ENCODE measurements at places on chromosomes 1 and 21.

DNA sequence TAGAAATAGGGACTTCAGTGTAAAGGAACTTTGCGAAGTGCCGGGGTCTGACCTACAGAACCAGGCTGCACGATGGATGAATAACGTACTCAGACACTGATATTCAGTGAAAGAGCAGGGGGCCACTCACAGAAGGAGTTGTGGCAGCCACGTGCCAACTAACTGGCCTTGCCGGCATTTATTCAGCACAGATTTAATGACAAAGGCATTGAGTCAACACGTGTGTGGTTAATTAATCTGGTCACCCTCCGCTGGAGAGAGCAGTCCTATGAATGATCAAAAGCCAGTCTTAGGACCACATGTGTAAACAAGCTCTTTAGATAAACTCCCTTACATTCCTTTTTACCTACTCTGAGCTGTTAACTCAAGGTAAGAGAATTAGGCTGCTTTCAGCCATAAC, 6.2 kb upstream of the B3GALT2 start:
- DNase-seq = no peak

DNA sequence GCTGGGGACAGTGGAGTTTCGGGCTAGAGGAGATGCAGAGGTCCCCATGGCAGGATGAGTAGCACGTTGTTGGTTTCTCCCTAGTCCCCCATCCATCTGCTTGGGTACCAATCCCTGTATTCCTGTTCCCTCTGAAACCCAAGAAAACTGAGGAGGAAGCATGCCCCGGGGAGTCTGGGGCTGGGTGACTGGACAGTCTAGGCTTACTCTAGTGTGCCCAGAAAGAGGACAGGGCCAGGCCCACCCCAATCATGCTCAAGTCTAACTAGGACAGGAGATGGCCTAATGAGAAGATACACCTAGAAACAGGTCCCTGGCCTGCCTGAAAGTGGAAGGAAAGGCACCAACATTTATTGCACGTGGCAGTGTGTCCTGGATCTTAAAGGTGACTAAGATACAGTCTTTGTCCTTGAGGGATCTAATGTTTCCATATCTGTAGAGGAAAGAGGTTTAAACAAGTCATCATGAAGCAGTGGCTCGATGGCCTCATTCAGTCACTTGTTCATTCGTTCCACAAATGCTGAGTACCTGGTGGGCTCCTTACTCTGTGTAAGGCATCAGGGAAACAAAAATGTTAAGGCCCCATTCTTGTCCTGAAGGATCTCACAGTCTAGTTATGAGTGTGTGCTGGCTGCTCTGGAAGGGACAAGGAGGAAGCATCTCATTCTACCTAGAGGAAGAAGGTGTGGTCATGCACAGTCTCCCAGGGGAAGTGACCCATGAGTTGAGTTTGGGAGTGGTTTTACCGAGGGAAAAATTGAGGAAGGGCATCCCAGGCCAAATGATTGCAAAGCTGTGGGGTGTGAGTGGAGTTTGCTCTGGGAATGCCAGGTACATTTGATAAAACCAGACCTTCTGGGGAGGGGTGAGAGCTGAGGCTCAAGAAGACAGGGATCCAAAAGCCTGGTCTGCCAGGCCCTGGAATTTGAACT, 10.0 kb downstream of the CDK18 start:
- DNase-seq = no peak

- DNase-seq = no peak
Observed at GRCh38 chr1:48746906-48747305, 29.8 kb downstream of the BEND5 start.

DNA sequence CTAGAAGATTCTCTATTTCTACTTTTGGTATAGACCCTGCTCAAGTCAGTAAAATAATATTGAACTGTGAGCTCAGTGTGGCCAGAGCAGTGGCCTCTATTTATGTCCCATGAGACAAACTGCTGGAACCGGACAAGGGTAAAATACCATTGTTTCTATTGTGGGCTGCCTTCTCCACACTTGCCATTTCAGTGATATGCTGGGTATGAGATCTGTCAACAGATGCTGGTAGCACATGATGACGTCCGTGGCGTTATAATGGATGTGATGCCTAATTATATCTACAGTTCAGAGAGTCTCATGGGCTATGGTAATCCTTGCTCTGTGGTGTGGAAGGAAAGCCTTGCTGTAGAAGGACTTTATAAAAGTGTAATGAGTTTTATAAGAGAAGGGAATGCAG, 2.4 kb downstream of the ACTN2 start:
- no peak for DNase-seq

DNA sequence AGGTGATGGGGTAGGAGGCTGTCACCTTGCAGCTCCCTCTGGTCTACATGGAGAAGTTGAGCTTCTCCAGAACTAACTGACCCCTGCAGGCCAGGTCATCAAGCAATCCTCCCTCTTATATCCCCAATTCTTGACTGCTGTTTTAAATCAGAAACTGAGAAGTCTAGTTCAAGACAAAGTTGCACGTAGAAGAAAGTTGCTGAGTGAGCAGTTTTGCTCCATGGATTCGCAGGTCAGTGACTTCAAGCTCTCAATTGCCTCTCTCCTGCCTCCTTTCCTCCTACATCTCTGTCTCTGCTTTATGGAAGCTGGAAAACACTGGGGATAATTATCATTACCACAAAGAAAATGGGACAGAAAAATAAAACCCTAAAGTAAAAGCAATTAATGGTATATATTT, 32.8 kb upstream of the GBP5 start:
- no peak for DNase-seq

DNA sequence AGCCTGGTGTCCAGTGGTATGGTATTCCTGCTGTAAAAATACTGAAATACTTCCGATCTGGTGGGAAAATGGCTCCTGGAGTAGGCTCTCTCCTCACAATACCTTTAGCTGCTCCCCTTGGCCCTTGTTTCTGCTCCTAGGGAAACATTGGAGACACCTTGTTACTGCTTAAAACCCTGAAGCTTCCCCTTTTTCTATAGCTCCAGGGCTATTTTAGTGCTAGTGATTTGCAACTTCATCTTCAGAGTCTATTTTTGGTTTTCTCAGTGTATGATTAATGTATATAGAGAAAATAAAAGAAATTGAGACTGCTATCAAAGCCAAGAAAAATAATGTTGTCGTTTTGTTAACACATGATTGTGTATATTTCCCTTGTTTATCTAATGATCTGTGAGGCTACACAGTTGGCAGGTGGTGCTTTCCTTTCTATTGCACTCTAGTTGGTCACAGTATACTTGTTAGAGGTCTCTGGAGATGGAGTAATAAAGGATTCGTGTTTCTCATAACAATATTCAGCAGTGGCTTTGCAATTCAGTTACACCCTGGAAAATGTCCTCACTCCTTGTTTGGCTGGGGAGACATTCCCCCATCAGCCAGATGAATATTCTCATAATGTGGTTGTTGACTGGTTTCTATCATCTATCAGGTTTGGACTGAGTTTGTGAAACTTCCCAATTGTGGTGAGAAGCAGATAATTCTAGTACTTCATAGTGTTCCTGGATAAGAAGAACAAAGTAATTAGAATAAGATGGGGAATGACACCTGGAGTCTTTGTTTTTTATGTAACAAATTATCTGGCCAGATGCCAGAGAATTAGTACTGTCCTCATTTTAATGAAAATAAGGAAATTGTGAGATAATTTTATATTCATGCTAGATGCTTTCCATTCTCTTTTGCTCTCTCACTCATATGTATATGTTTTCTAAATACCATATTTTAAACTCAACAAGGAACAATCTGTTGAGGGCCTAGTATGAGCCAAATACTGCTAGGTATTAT, 44.8 kb upstream of the CACYBP start:
- DNase-seq = no peak

DNA sequence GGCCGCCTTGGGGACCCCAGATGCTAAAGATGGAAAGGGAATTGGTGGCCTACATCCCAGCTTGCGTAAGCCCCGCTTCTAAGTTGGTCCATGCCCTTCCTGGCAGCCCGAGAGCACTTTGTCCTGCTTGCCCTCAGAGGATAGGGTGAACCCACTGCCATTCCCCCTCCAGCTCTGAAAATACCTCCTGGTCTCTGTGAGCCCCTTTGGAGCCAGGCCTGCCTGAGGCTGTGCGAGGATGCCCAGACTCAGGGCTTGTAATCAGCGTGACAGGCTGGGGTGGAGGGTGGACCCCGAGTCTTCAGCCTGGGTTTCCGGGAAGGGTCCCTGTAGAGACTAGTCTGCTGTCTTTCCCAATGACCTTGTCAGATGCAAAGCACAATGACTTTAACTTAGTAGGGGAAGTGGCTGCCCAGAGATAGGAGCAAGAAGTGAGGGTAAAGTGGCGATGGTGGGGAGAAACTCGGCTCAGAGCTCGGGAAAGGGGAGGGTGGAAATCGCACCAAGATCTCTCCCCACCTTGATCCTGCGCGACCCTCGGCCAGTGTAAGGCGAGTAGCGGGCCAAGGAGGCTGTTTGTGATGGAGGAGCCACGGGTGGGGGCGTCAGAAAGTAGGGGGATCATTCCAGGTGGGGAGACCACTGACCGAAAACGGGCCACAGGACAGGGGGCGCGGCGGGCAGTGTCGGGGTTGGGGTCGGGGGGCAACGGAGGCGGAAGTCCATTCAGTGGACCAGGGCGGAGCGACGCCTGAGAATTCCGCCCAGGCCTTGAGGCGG, 2.7 kb upstream of the HES3 start:
- DNase-seq = no peak

DNA sequence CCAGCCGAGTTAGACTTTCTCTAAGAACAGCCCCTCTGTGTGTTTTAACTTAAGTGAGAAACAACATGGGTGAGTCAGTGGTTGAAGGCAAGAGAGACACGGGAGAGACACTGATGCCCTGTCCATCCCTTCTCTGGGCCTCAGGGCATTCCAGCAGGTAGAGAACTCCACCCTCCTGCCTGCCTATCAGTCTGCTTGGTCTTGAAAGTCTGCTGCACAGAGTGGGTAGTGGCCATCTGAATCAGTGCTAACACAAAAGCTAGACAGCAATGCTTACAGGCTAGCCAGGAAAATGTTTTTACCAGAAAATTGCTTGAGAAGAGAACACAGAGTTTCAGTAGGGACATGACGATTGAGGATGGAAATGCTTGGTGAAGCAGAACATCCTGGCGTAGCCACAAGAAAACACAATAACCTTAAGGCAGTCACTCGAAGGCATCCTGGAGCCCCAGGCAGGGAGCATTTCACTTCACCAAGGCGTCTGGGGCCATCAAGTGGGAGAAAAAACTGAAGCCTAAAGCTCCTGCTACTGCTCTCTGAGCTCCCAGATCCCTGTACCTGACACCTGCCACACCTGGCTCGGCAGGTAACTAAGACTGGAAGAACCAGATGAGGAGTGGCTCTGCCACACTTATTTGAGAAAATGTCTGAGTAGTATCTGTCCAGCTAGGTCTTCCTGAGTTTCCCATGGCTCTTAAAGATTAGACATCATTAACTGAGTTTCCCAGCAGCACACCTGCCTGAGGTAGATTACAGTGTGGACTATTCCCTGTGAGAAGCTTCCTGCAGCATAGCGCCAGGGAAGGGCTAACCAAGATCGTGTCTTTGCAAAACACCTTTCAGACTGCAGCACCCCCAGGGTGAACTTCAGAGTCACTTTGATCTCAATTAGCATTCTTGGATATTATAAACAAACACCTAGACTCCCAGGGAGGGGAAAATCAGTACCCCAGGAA, 18.1 kb upstream of the LBR start:
- DNase-seq = no peak

DNA sequence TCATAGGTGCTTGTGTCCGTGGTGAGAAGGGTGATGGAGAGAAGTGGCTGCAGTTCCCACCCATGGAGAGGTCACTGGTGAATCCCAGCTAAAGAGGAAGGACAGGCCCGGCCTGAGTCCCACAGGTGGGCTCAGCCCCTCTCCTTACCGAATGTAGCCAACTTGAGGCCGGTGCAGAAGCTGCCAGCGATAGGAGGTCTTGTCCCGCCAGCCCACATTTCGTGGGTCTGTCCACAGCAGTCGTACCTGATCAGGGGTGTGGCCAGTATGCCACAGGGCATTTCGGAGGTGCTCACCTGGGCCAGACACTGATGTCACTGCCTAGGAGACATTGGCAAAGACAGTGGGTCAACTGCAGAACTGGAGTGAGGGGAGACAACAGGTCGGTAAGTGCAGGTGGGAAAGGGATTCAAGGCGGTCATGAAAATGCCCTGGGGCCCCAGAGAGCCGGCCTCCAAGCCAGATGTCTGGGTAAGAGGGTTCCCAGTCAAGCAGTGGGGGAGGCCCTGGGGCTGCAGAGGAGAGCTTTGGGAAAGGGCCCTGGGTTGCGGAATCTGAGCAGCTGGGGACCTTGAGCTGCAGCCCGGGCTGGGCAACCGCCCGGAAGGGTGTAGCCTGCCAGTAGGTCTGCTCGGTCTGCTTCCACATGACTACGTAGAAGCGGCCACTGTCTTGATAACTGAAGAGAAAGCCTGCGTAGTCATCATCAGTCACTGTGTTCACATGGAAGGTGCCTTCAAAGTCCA, 10.6 kb downstream of the THBS3 start:
- no peak for DNase-seq

GRCh38 chr21:27639286-27639685, 672.4 kb upstream of the ADAMTS5 start:
- DNase-seq = no peak

DNA sequence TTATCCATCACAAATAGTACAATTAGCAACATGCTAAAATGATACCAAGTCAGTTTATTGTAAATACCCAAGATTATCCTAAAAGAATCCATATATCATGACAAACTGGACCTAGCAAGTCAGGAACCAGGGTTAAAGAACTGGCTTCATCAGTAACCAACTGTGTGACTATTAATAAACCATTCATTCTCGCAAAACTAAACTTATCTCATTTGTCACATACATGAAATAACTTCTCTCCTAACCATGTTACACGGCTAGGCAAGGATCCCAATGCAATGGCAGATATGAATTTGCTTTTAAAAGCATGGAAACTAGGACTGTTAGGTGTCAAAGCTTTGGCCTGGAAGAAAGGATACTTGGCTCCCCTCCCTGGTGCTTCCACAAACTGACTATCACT, 29.4 kb downstream of the CYP2J2 start:
- DNase-seq = no peak

- no peak for DNase-seq
Observed at GRCh38 chr1:232431748-232432147, 198.2 kb downstream of the SIPA1L2 start.

DNA sequence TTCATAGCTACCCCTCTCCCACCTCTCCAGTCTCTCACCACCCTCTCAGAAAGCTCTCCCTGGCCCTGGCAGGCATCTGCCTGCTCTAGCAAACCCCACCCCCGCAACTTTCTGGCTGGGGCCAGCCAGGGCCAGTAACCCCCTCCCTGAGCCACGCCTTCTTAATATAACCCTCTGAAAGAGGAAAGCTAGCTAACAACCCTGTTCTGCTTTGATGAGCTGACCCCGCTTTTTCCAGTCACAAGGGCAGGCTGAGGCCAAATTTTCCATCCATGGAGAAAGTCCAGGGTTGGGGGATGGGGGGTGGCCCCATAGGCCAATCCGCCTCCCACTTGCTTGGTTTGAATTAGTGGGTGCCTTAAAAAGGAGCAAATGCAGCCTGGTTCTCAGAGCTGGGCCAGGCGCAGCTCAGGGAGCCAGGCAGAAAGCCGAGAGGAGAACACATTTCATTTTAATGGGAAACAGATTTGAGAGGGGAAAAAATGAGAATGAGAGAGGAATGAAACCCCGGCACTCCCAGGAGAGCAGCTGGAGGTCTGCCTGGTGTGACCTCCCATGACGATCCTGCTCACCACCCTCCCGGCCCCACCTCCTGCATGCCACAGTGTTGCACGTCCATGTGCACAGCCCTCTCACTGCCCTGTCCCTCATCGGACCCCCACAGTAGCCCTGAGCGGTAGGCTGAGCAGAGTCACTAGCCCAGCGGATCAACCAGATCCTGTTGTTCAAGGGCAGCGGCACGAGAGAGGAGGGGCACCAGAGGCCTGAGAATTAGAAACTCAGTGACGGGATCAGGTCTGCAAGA, 62.3 kb downstream of the OPTC start:
- DNase-seq = no peak

- no peak for DNase-seq
Observed at GRCh38 chr21:45261093-45261492, 26.6 kb downstream of the POFUT2 start.

GRCh38 chr1:43446881-43447835, 6.6 kb downstream of the HYI start:
- no peak for DNase-seq
